ENCODE measurements at places on chromosomes 4 and X. TPM values are rescaled to one million over a fixed set of nuclear protein-coding genes. Genes with fewer than 3 reads are reported as not detected.

DNA sequence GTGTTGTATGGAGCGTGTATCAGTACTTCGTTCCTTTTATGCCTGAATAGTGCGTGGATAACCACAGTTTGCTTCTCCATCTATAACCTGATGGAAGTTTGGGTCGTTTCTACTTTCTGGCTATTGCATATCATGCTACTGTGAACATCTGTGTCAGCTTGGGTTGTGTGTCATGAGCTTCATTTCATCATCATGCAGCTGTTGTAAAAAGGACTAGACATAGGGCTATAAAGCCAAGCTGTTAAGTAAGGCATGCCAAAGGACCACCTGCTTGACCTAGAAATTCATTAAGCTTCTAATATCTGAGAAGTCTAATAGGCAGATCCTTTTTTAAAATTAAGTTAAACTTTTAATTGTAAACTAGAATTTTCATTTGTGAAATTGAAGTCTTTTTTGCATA, 18.4 kb downstream of the SMS start:
- no peaks in the 10 kb centered on the region for H3K27me3 ChIP-seq
- no peak overlapping the region for H3K27ac ChIP-seq
- DNase-seq: no peak

- H3K36me3 ChIP-seq: no peaks in the 10 kb centered on the region
- no peak for DNase-seq
- no peak overlapping the region for H3K27ac ChIP-seq
- H3K27me3 ChIP-seq: no peaks in the 10 kb centered on the region
These were observed 552.9 kb upstream of the PABPC4L start for GRCh38 chr4:134754301-134755019.

The SLC9B1 gene
- polyA plus RNA-seq: 0.48 TPM

The C1QTNF7 gene
- not detected for polyA plus RNA-seq

DNA sequence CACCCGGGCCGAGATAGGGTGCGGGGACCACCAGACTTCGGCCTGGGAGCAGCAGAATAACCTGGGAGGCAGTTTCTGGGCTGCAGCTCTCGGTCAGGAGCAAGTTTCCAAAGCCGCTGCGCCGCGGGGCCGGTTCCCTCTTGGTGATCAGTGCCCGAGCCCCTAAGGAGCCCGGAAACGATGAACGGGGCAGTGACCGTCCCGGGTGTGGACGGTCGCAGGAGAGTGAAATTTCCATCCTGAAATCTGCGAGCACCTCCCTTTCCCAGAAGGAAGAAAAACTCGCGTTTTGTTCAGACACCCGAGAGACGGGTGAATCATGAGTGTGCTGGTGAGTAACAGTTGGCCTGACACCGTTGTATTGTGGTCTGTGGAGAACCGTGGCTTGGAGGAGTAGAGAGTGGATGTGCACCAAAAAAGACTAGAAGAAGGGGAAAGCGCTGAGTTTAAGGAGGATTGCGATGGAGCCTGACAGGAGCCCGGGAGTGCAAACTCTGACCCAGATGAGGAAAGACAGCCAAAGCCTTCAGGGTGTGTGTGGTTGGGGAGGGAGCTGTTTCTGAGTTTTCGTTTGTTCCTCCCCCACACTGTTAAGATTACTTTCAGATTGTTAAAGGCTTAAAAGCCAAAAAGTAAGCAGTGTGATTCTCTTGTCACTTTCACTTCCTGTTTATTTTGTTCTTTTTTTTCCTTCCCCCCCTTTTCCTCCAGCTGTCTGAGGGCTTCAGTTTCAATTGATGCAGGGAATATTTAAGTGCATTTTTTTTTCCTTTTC, 828 bp downstream of the MCUB start:
- peak overlapping the region; percentile 52 for H3K4me3 ChIP-seq
- peaks cover 17% of the 10 kb centered on the region for H3K4me1 ChIP-seq
- H3K27me3 ChIP-seq: no peaks in the 10 kb centered on the region
- DNase-seq: peak; percentile 53
- H3K27ac ChIP-seq: no peak overlapping the region
- H3K36me3 ChIP-seq: no peaks in the 10 kb centered on the region

- no peaks in the 10 kb centered on the region for H3K27me3 ChIP-seq
- no peaks in the 10 kb centered on the region for H3K36me3 ChIP-seq
- H3K27ac ChIP-seq: no peak overlapping the region
These were observed 665.6 kb upstream of the CPEB2 start for GRCh38 chr4:14336656-14337055.

DNA sequence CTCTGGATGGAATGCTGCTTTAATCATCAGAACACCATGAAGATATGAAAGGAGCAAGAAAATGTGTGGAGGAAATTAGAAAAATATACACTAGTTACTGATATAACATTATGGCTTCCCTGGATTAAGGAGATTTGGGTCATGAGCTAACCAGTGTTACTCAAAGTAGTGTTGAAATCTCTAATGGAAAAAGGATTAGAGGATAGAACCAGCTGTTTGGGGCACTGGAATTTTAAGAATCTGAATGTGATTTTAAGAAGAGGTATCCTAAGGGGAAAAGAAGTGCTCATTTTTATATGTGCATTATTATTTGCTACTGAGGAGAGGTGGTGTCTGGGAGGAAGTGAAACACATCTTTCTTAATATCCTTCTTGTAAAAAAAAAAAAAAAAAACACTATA, 164.1 kb upstream of the PPARGC1A start:
- H3K4me1 ChIP-seq: no peaks in the 10 kb centered on the region
- no peak overlapping the region for H3K4me3 ChIP-seq
- no peak overlapping the region for H3K27ac ChIP-seq
- H3K27me3 ChIP-seq: no peaks in the 10 kb centered on the region
- DNase-seq: no peak

The POU4F2 gene
- polyA plus RNA-seq: not detected

The SASH3 gene
- 0.13 TPM for polyA plus RNA-seq

DNA sequence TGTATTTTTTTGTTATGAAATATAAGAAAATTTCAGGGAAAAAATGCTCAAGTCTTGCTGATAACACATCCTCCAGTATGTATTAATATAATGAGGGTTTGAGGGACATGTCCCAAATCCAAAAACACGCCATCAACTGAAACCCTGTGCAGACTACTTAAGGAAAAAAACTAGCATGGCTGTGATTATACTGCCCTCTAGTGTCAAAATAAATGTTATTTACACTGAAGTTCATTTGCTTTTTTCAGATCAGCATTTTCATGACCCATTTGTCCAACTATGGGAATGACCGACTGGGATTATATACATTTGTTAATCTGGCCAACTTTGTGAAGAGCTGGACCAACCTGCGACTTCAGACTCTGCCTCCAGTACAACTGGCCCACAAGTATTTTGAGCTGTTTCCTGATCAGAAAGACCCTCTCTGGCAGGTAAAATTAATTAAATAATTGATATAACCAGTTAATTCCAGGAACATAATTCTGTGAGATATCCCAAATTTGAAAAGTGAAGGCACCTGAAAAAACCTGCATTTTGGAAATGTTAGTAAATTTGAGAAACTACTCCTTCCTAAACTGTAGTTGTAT, 128.5 kb downstream of the PRSS12 start:
- peak; percentile 20 for DNase-seq
- no peaks in the 10 kb centered on the region for H3K36me3 ChIP-seq
- H3K4me1 ChIP-seq: no peaks in the 10 kb centered on the region
- no peak overlapping the region for H3K4me3 ChIP-seq

- no peaks in the 10 kb centered on the region for H3K36me3 ChIP-seq
- no peaks in the 10 kb centered on the region for H3K27me3 ChIP-seq
- DNase-seq: no peak
- H3K27ac ChIP-seq: no peak overlapping the region
- H3K4me3 ChIP-seq: no peak overlapping the region
These were observed 14.1 kb upstream of the USO1 start for GRCh38 chr4:75710246-75710645.

DNA sequence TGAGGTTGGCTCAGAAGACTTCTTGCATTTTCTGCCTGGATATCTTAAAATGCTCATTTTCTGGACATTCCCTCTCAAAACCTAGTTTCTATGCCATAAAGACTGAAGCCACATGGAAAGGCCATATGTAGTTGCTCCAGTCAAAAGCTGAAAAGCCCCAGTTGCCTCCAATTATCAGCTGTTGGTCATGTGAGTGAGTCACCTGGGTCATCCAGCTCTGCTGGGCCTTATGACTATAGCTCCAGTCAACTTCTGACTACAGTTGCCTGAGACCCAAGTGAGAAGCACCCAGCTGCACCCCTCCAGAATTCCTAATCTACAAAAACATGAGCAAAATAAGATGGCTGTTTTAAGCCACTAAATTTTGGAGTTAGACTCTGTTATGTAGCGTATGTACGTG, 41.9 kb downstream of the HELQ start:
- no peaks in the 10 kb centered on the region for H3K4me1 ChIP-seq
- H3K4me3 ChIP-seq: no peak overlapping the region
- no peak overlapping the region for H3K27ac ChIP-seq
- H3K27me3 ChIP-seq: no peaks in the 10 kb centered on the region
- peak; percentile 13 for DNase-seq

The RAB41 gene
- not detected for polyA plus RNA-seq

The MAOA gene
- 2.8 TPM for polyA plus RNA-seq

GRCh38 chr4:26032630-26033317, 118.8 kb downstream of the SMIM20 start:
- DNase-seq: no peak
- H3K27ac ChIP-seq: no peak overlapping the region
- peaks cover 31% of the 10 kb centered on the region for H3K27me3 ChIP-seq
- peaks cover 7% of the 10 kb centered on the region for H3K4me1 ChIP-seq

The RNF212 gene
- not detected for polyA plus RNA-seq

Data from K562 (cell line).